ENCODE measurements at places on chromosomes 5 and 9. TPM values are rescaled to one million over a fixed set of nuclear protein-coding genes. Genes with fewer than 3 reads are reported as not detected.

DNA sequence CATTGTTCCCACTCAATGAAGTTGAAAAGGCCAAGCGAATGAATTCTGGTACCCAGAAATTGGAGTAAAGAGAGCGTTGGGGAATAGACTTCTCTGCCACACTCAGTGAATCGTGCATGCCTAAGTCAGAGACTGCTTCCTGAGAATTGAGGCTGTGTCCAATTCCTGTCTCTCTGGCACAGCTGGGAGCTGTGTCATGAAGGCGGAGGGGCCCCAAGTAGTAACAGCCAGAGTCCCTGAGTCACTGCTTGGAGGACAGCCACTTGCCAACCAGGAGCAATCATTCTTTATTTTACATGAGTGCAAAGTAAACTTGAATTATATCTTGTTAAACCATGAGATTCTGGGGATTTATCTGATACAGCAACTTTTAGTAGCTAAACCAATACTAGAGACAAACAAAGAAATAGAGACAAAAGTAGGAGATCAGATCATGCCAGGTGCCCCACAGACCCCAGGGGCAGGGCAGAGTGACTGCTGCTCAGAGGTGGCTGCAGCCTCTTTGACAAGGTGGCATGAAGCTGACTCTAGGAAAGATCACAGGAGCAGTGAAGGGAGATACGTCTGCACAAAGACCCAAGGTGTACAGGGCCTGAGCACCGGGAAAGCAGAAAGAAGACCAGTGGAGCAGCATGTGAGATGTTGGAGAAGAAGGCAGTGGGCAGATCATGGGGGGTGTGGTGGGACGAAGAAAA, 246.0 kb downstream of the GADD45G start:
- no peaks in the 10 kb centered on the region for H3K36me3 ChIP-seq
- no peak for DNase-seq
- H3K27ac ChIP-seq = no peak overlapping the region
- peaks cover 3% of the 10 kb centered on the region for H3K27me3 ChIP-seq
- H3K4me1 ChIP-seq = no peaks in the 10 kb centered on the region
- H3K4me3 ChIP-seq = no peak overlapping the region

DNA sequence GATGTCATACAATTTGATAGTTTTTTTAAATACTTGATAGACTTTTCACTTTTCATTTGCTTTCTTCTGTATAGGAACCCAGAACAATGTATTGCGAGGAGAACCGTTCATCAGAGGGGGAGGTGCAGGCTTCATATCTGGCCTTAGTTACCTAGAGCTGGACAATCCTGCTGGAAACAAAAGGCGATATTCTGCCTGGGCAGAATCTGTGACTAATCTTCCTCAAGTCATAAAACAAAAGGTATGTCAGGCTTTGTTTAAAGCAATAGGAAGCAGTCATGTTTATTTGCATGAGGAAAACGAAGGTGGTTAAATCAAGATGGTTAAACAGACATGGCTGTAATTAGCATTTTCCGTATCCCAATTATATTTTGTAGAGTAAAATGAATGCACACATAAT, 46.0 kb downstream of the C7 start:
- no peaks in the 10 kb centered on the region for H3K4me1 ChIP-seq
- H3K27me3 ChIP-seq = peaks cover 3% of the 10 kb centered on the region
- DNase-seq = no peak
- H3K36me3 ChIP-seq = no peaks in the 10 kb centered on the region
- H3K27ac ChIP-seq = no peak overlapping the region

- no peak overlapping the region for H3K4me3 ChIP-seq
- no peak overlapping the region for H3K27ac ChIP-seq
- H3K36me3 ChIP-seq = no peaks in the 10 kb centered on the region
- H3K27me3 ChIP-seq = no peaks in the 10 kb centered on the region
- no peak for DNase-seq
- H3K4me1 ChIP-seq = peaks cover 36% of the 10 kb centered on the region
These were observed 70.5 kb downstream of the PPARGC1B start for GRCh38 chr5:149800633-149801032.

DNA sequence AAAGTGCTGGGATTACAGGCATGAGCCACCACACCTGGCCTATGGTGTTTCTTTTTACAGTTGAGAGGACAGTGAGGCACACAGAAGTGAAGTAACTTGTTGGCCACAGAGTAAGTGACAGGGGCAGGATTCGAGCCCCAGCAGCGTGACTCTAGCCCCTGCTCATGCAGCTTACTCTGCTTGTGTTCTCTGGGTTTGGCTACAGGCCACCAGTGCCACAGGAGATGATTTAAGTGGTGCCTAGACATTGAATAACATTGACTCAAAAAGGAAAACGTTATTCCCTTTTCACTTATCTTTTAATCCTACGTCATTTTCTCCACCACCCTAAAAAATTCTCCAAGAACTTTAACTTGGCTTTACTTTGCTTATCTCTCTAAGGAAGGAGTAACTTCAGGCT, 61.4 kb downstream of the SNX24 start:
- no peak for DNase-seq
- no peaks in the 10 kb centered on the region for H3K36me3 ChIP-seq
- H3K27ac ChIP-seq = no peak overlapping the region
- no peaks in the 10 kb centered on the region for H3K27me3 ChIP-seq
- H3K4me3 ChIP-seq = no peak overlapping the region

DNA sequence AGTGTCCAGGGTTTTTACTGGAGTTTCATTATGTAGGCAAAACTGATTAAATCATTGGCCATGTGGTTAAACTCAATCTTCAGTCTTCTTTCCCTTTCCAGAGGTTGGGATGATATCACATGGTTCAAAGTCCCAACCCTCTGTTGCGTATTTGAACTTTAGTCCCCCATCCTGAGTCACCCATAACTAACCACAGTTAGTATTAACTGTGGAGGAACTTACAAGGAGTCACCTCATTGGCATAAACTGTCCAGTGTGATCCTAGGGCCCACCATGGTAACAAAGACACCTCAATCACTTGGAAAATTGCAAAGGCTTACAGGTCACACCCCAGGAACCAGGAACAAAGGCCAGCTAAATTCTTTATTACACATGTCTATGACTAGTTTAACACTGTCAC, 188.5 kb downstream of the COX7C start:
- H3K27me3 ChIP-seq = peaks cover 7% of the 10 kb centered on the region
- no peak for DNase-seq
- no peak overlapping the region for H3K4me3 ChIP-seq
- no peaks in the 10 kb centered on the region for H3K36me3 ChIP-seq

DNA sequence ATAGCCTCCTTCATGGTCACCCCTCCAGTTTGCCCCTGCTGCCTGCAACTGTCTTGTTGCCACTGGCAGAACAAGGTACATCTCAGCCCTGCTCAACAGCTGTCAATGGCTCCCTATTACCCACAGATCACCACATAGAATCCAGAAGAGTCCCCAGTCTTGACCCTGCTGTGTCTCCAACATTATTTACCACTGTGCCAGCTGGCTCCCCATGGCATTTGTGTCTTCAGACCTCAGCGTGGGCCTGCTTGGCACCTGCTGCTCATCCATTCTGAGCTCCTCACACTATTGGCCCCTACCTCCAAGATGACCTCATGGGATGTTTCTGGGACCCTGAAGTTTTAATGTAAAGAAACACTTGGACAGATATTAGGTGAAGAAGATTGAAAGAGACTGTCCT, 201.9 kb downstream of the HSPA4 start:
- no peak overlapping the region for H3K27ac ChIP-seq
- H3K4me3 ChIP-seq = no peak overlapping the region

- H3K4me1 ChIP-seq = peaks cover 16% of the 10 kb centered on the region
- H3K27ac ChIP-seq = no peak overlapping the region
- no peak for DNase-seq
- H3K4me3 ChIP-seq = no peak overlapping the region
These were observed 69.6 kb upstream of the ABCA1 start for GRCh38 chr9:104997536-104997935.

- H3K4me1 ChIP-seq = peaks cover 21% of the 10 kb centered on the region
- H3K27me3 ChIP-seq = peaks cover 12% of the 10 kb centered on the region
- H3K36me3 ChIP-seq = no peaks in the 10 kb centered on the region
These were observed 14.2 kb upstream of the IRF1 start for GRCh38 chr5:132504746-132505145.

GRCh38 chr9:2453106-2453505, 168.5 kb upstream of the VLDLR start:
- H3K4me1 ChIP-seq = no peaks in the 10 kb centered on the region
- DNase-seq = no peak
- H3K27ac ChIP-seq = no peak overlapping the region
- H3K4me3 ChIP-seq = no peak overlapping the region

GRCh38 chr5:71586052-71586940, 844 bp upstream of the MCCC2 start:
- peaks cover 15% of the 10 kb centered on the region for H3K4me1 ChIP-seq
- peak; percentile 4 for DNase-seq
- H3K36me3 ChIP-seq = no peaks in the 10 kb centered on the region

GRCh38 chr9:89026876-89027275, 35.6 kb downstream of the S1PR3 start:
- no peak overlapping the region for H3K4me3 ChIP-seq
- no peak overlapping the region for H3K27ac ChIP-seq
- DNase-seq = no peak
- no peaks in the 10 kb centered on the region for H3K4me1 ChIP-seq

GRCh38 chr9:105246656-105247173, 2.3 kb downstream of the SLC44A1 start:
- no peak overlapping the region for H3K27ac ChIP-seq
- H3K4me1 ChIP-seq = peaks cover 40% of the 10 kb centered on the region
- DNase-seq = no peak
- H3K4me3 ChIP-seq = peak overlapping the region; percentile 96

DNA sequence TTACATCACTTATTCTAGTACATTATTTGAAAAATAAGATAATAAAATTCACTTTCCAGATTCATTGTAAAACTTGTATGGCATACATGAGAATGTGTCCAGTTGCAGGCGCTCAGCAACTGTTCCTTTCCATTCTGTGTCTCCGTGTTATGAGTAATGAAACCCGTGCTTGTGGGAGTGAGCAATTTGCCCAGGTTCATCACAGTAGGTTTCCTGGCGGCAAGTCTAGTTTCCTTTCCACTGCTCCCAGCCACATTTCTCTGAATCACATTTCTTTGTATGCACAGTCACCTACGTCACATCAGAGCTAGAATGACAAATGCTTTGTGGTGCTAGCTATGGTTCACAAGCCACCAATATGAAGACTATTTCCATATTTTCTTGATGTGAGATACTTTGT, 39.9 kb downstream of the MOCS2 start:
- H3K27ac ChIP-seq = no peak overlapping the region
- peaks cover 3% of the 10 kb centered on the region for H3K27me3 ChIP-seq

DNA sequence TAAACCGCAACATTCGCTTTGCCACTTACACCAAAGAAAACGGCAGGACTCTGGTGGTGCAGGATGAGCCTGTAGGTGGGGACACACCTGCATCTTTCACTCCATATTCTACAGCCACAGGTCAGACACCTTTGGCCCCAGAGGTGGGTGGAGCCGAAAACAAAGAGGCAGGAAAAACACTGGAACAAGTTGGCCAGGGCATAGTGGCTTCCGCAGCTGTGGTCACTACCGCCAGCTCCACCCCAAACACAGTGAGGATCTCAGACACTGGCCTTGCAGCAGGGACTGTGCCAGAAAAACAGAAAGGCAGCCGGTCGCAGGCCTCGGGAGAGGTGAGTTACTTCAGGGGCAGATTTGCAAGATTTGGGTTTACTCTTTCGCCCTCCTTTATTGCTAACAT, 33.8 kb downstream of the KDM3B start:
- no peak overlapping the region for H3K4me3 ChIP-seq
- no peak for DNase-seq
- no peaks in the 10 kb centered on the region for H3K4me1 ChIP-seq
- H3K27me3 ChIP-seq = no peaks in the 10 kb centered on the region
- H3K36me3 ChIP-seq = peaks cover 13% of the 10 kb centered on the region
- no peak overlapping the region for H3K27ac ChIP-seq

Gene CTXN3
- total RNA-seq = not detected

Gene PTPRD
- total RNA-seq = not detected

Gene DRD1
- total RNA-seq = not detected

Gene MARCHF6
- total RNA-seq = 198 TPM

Gene PCDHGA5
- 0.30 TPM for total RNA-seq

Gene SLC25A2
- total RNA-seq = 2.5 TPM

Gene DHFR
- 19.5 TPM for total RNA-seq

Gene SLC4A9
- total RNA-seq = not detected

Gene RASGRF2
- total RNA-seq = 35.9 TPM

Gene ARHGEF28
- total RNA-seq = not detected

Gene LHX3
- not detected for total RNA-seq

Gene SLC36A3
- not detected for total RNA-seq

Gene KIAA0825
- 1.6 TPM for total RNA-seq
